ENCODE measurements at places on chromosomes 2 and 18. TPM values are rescaled to one million over a fixed set of nuclear protein-coding genes. Genes with fewer than 3 reads are reported as not detected.

The SCN7A gene
- 3.0 TPM for total RNA-seq

The XIRP2 gene
- not detected for total RNA-seq

The UGT1A8 gene
- total RNA-seq = not detected

The UNC50 gene
- total RNA-seq = 32.6 TPM

The ABCG8 gene
- total RNA-seq = not detected

The SPRED2 gene
- 21.9 TPM for total RNA-seq
